ENCODE measurements at places on chromosomes 2 and 18.
A peak's percentile ranks its signal among the peaks of the same experiment; 100 is the strongest.

- DNase-seq, result no peak
Measured at GRCh38 chr18:51687845-51688585, 490.5 kb upstream of the MEX3C start.

GRCh38 chr18:59906203-59906602 is 6.4 kb downstream of the PMAIP1 start:
- DNase-seq, result no peak

GRCh38 chr2:71700658-71701397 is 247.5 kb downstream of the DYSF start:
- DNase-seq, result no peak

DNA sequence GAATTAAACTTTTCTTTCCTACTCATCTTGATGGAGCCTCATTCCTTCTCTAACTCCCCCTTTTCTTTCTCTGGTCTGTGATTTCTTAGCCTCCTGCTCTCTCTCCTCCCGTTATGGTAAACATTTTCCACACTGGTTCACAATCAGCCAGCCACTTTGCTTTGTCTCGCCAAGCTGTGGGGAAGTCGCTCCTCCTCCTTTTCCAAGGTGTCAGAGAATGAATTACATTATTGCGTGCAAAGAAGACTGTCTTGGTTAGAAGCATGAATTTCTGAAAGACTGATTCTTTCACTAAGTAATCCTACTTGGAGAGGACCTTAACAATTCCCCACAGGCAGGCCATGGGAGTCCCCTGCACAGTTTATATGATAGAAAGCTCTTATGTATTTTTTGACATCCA is 46.1 kb downstream of the RASGRP3 start:
- DNase-seq, result no peak

- DNase-seq, result no peak
Measured at GRCh38 chr2:83104202-83104601, 1354.9 kb downstream of the SUCLG1 start.

GRCh38 chr2:238576674-238577073 is 149.9 kb downstream of the ASB1 start:
- no peak for DNase-seq

- DNase-seq, result no peak
Measured at GRCh38 chr2:24826773-24827145, 33.5 kb downstream of the CENPO start.

GRCh38 chr18:48933578-48934414 is 17.0 kb downstream of the SMAD7 start:
- DNase-seq, result no peak

DNA sequence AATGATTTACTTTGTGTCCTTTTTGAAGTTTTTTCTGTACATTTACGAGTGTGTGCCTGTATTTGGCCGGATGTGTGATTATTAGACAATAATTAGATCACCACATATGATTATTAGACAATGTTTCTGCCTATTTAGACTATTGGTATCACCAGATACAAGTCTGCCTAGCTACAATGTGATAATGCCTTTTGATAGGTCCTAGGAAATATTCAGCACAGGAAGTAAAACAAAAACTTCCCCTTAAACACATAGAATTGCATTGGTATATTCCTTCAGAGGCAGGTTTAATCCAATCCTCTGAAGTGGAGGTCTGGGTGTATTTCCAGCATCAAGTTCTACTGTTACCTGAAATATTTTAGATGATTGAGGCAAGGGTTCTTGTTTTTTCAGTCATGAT is 275.1 kb downstream of the TGIF1 start:
- peak; percentile 30 for DNase-seq

- peak; percentile 51 for DNase-seq
Measured at GRCh38 chr2:218290316-218291261, 1.7 kb downstream of the TMBIM1 start.

DNA sequence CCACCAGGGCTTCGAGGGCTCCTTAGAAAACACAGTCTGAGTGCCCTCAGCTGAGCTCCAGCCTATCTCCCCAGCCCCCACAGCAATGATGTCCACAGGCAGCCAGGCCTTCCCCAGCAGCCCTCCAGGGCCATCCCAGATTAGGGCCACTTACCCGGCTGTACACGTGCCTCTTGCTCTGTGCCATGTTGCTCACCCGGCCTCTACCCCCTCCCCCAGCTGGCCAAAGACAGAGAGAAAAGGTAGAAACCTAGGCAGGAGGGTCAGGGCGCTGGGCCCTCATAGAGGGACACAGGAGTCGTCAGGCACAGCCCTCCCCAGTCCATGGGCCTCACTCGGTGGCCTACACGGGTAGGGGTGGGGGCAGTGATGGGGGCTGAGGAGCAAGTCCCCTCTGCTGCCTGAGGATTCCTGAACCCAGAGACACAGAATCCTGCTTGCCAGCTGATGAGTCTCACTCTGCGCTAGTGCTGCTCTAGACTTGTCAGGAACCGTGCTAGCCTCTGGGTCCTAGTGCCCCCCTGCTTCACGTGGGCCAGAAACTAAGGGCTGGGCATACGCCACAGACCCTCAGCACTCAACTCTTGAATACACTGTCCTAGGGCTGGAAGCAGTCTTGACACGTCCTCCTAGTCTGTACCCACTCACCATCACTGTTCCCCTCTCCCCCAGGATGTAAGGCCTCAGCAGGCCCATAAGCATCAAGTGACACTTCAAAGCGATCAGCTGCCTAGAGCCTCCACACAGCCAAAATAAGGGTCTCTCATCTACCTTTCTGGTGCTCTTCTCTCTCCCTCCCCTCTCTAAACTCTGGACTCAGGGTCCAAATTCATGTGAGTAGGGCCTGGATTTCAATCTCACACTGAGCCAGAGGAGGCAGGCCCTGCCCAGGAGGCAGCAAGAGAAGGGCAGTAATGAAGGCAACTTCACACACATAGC is at the start of gene DCTN1:
TSS of gene DCTN1 (minus strand) at position 461 of the 939 bp plus-strand sequence. CDS start at position 187, 274 bp downstream.
- DNase-seq, result no peak

GRCh38 chr2:232075080-232075479 is 113.6 kb downstream of the DIS3L2 start:
- peak; percentile 44 for DNase-seq

DNA sequence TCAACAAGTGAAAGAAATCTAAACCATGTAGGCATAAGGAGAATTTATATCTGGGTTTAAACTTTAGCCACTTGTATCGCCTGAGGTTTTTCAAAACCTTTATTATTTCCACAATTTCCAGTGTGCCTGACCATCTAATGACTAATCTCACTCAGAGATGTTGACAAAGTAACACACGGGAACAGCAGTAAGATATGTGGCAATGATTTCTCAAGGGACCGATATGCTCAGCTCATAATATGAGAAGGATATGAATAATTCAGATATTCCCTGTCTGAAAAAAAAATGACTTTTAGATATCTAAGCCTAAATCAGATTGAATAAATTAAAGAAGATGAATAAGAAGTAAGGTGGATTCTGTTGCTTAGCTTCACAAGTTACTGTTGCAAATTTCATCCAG is 43.5 kb downstream of the TMEM163 start:
- DNase-seq, result no peak

DNA sequence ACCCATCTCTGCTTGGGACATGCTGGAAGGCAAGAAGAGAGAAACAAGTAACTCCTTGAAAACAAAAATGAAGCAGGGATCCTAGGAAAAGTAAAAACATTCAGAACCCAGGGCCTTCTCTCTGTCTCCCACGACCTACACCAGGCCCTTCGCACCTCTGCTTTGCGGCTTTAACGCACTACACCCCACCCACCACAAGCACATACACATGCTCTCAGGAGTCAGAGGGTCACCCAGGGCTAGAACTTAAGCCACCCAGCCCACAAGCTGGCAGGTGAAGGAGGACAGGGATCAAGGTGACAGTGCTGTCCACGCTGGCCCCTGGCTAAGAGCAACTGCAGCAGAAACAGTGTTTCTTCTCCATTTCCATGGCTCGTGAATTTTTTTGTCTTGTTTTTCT is 72.2 kb downstream of the BCL11A start:
- no peak for DNase-seq

- no peak for DNase-seq
Measured at GRCh38 chr18:46072376-46072867, 362 bp upstream of the PSTPIP2 start.

- DNase-seq, result peak; percentile 62
Measured at GRCh38 chr2:23506531-23507266, 121.7 kb downstream of the KLHL29 start.

DNA sequence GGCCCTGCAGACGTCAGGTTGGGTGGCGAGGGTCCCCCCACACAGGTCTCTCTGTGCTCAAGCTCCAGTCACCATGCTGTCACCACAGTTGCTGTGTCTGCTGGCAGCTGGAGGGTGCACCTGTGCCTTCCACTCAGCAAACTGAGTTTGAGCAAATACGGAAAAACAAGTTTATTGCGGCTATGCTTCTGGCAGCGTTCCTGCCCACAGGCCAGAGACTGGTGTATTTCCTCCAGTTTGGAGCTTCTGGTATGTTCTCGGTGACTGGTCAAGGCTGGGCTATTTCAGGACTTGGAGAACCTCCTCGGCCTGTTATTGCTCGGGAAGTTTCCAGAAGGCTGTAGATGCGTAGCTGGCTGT is 132.6 kb downstream of the SEPTIN10 start:
- DNase-seq, result no peak

- no peak for DNase-seq
Measured at GRCh38 chr2:38233231-38233983, 143.7 kb downstream of the ATL2 start.

GRCh38 chr2:21643180-21643579 is 519.4 kb downstream of the TDRD15 start:
- no peak for DNase-seq

DNA sequence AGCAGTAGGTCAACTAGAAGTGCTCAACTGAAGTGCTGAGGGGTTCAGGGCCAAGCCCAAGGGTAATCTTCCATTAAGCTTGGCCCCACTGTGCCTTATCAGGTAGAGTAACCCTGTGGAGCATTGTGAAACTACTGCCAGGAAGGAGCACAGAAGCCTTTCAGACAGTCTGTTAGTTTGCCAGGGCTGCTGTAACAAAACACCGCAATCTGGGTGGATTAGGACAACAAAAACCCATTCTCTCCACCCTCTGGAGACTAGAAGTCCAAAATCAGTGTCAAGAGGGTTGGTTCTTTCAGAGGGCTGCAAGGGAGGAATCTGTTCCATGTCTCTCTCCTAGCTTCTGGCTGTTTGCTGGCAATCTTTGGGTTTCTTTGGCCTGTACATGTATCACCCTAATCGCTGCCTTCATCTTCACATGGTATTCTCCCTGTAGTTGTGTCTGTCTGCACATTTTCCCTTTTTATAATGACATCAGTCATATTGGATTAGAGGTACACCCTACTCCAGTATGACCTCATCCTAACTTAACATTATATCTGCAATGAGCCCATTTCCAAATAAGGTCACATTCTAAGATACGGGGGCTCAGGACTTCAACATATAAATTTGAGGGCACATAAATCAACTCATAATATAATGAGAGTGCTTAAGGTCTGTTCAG is 21.2 kb downstream of the VIT start:
- no peak for DNase-seq

GRCh38 chr2:86649119-86649947 is 25.7 kb upstream of the RNF103 start:
- no peak for DNase-seq

DNA sequence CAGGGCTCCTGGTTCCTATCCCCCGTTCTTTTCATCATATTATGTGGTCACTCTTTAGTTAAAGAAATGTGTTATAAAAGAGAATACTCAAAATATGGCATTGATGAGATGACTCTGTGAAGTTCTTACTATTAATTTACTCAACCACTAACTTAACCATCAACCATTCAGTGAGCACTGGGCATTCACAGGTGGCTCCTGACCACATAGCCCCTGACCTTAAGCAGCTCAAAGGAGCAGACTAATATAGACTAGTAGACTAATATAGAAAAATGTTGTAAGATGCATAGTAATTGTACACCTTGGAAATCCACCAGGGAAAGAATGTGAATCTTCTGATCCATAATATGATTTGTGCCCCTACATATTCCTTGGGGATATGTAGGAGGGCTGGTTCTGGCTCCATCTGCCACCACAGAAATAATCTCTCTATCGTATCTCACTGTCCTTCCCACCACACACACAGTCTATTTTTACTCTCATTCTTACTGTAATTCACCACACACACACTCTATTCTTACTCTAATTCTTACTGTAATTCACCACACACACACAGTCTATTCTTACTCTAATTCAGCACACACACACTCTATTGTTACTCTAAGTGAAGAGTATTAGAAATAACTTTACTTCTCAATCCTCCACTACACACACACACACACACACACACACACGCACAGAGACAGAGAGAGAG is 188.9 kb upstream of the ITGA4 start:
- DNase-seq, result no peak

GRCh38 chr18:8261651-8262091 is 347.6 kb upstream of the RAB12 start:
- DNase-seq, result no peak

DNA sequence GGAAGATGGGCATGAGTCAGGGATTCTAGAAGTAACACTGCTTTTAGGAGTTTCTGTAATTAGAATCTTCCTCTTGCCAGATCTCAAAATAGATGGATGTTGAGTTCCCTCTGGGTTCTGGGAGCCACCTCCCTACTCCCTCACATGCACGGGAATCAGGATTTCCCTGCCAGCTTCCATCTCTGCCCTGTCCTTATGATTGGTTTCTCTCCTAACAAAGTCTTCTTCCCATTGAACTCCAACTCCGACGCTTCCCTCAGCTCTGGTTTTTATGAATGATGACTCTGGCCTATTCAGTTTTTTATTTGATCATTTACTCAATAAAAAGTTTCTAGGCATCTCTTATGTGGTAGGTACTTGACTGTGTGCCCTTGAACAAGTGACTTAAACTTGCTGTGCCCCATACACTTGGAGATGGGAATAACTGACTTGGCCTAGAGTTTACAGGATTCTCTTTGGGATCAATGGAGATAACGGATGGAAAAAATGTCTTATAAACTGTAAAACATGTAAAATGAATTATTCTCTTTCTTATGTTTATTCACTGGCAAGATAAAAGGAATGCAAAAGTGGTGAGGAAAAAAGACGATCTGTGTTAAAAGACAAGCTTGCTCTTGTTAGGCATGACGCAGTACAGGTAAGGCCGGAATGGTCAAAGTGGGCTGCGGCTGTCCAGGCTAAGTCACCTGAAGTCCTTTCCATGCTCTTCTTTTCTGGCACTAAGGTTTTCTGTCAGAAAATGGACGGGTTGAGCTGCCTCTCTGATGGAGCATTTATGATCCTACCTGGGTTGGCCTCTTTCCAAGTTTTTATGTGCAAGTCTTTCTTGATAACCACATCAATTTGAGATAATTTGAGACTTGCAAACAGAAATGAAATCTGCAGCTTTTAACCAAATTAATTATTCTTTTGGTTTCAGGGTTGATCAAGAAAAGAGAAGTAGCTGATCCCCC is 199.6 kb downstream of the MYCN start:
- DNase-seq, result no peak

DNA sequence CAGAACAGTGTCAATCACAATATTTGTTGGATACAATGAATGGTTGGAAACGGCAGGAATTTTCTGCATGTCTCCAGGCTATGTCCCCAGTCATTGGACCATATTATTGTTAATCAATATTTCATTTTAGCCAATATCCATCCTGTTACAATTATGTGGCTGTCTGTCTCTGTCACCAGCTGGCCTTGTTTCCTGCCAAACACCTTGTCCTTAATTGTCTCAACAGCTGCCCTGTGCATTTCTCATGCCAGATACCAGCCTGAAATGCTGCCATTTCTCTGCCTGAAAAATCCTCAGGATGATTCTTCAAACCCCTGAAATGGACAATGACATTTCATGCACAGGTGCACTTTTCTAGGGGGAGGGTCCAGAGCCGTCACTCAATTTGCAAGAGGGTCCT is 170.6 kb downstream of the ALPK2 start:
- no peak for DNase-seq

- DNase-seq, result no peak
Measured at GRCh38 chr2:61535449-61535848, 2.7 kb downstream of the XPO1 start.

- no peak for DNase-seq
Measured at GRCh38 chr2:44230378-44230777, 44.9 kb upstream of the SLC3A1 start.

Measured in AML-193 (cell line).